ENCODE measurements at places on chromosomes 7 and 10.

GRCh38 chr7:94396037-94396431, 1.3 kb downstream of the COL1A2 start:
- peak; percentile 50 for DNase-seq

DNA sequence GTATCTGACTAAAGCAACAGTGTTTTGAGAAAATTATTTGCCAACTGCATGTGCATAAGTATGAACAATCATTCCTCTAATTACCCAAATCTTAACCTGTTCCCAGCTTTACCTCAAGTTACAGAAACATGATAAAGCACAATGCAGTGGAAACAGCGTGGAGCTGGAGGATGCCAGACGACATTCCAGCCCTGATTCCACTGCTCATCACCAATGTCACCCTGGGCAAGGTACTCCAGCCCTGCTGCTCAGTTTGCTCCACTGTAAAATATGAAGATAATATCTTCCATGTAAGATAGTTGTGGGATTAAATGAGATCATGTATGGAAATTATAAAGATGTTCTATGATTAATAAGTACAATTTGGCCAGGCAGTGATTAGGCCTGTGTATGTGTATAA, 50.4 kb upstream of the ODAD2 start:
- no peak for DNase-seq

DNA sequence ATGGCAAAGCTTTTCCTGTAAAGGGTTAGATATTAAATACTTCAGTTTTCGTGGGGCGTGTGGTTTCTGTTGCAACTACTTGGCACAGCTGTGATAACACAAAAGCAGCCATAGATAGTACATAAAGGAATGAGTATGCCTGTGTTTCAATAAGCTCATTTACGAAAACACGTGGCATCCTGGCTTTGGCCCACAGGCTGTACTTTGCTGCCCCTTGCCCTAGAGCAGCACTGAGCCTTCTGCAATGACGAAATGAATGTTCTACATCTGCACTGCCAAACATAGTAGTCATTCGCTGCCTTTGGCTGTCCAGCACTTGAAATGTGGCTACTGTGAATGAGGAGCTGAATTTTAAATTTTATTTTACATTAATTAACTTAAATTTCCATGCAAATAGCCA, 376.2 kb upstream of the TPK1 start:
- no peak for DNase-seq

DNA sequence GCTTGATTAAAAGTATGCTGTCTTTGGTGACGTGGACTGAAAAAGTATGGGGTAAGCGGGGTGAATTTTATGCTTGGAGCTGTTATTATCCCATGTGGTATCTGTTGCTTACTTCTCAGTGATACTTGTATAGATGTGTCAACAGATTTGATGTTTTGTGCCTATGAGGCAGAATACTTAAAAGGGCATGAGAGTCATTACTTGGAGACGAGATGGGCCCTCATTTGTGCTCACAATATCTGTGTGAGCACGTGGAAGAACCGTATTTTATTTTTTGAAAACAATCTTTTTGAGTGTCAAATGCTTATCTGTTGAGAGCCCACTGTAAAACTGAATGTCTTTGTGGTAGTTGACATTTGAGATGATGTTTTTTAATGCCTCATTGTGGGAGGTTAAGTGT, 281.9 kb downstream of the EXOC4 start:
- DNase-seq: no peak

DNA sequence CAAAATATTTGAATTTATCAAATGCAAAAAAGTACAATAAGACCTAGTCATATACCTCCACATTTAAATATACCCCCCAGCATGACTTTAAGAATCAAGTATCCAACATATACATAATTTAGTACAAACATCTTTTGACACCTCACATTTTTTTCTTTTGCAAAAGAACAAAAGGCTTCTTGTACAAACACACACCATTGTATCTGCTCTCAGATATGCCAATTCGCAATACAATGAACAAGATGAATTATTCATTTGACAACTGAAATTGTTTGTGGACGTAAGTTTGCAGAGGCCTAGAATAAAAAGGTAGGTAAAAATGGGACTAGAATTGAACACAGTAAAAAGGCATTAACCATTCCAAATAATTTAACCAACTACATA, 154.4 kb downstream of the CACNA2D1 start:
- DNase-seq: peak; percentile 86

- no peak for DNase-seq
Observed at GRCh38 chr10:107619139-107619538, 454.6 kb upstream of the SORCS1 start.

DNA sequence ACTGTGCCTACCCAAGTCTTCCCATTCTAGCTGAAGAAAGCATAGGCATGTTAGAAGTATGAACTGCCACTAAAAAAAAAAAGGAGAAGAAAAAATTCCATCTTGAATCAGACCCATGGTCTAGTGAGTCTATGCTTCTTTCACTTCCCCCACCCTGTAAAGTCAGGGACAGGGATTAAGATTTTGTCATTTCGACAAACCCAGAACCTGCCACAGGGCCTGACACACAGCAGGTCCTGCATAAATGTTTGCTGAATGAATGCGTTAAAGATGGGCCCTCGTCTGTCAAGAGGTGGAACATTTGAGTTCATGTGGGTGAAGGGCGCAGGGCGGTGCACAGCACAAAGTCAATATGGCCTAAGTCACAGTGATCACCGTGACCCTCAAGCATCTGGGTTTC, 4.9 kb downstream of the HIPK2 start:
- DNase-seq: no peak

DNA sequence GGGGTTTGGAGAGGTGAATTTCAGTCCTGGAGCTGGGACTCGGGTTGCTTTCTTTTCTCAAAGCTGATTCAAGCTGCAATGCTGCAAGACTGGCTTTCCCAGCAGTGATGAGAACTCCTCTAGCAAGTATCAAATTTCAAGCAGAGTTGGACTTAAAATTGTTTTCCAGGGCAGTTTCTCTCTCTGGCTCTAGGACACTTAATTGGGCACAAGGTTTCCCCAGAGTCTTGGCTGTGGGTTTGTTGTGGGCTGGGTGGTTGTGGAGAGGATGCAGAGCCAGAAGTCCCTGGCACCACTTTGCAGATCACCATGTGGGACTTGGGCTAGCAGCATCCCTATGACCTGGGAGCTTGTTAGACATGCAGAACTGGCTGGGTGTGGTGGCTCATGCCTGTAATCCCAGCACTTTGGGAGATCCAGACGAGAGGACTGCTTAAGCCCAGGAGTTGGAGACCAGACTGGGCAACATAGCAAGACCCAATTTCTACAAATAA, 16.8 kb downstream of the AKR1B15 start:
- no peak for DNase-seq

GRCh38 chr10:99888622-99889021, 106.2 kb downstream of the ABCC2 start:
- no peak for DNase-seq

GRCh38 chr10:76133597-76134255, 702.3 kb downstream of the LRMDA start:
- DNase-seq: no peak

DNA sequence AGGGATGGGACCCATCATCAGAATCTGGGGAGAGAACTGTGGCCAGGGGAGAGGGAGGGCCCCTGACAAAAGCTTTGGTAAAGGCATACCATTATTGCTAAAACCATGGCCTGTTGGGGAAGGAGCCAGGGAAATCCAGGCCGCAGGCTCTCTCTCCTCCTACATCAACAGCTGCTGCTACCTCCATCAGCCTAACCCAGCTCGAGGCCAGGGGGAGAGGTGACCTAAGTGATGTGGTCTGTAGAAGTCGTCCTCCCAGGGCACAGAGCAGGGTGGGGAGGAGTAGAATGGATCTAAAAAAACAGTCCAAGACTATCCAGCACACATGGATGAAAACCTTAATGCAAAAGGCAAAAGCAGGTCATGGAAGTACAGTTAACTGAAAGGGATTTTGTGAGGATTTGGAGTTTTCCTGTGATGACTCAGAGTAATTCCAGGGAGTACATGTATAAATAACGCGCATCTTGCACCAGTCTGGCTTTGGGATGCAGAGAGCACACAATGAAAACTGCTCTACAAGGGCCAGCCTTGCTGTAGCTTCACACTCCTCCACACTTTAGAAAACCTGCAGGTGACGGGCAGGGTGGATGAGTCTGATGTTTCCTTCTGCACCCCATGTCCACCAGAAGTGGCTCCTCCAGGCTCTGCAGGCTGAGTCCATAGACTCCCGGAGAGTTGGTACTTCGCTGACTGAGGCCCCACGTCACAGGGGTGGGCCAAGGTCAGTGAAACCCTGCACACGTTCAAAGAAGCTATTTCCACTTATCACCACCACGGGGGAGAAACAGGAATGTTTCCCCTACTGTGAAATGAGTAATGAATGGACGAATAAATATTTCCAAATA, 38.5 kb upstream of the MSMB start:
- no peak for DNase-seq

DNA sequence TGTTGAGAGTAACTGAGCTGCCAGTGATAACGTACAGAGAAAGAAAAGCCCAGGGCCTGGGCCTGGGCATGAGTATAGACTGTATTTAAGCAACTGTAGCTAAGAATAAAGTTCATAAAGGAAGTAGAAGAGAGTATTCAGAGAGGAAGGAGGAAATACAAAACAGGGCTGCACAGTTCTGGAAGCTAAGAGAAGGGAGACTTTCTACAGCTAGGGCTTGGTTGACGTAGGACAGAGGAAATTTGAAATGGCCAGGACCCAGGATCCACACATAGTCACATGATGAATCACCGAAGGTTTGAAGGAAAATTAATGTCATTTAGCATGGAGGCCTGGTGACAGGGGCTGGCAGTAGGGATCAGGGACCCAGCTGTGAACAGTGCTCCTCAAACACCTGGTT, 66.7 kb downstream of the ARL4A start:
- DNase-seq: no peak

DNA sequence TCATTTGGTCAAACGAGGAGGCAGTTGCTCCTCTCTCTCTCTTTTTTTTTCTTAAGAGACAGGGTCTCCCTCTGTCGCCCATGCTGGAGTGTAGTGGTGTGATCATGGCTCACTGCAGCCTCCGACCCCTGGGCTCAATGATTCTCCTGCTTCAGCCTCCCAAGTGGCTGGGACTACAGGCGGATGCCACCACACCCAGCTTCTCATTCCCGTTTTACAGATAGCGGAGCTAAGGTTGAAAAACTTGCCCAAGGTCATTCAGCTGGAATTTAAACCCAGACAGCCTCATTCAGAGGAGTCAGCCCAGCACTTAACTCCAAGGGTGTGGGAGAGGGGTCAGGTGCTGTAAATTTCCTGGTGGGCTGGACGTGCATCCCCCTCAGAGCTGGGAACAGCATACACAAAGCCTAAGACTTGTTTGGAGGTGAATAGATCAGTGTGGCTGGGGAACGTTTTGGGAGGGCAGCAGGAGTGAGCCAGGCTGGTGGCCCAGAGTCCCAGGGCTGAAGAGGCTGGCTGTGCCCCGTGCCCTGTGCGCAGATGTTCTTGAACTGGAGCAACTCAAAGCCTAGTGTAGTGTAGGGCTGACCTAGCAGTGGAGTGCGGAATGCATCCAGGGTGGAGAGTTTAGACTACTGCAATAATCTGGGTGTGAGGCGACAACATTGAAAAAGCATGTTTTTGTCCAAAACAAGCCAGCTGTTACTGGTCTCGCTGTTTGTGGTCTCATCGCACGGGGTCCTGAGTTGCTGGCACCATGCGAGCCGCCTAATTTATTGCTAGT, 2.3 kb downstream of the HTRA1 start:
- no peak for DNase-seq

GRCh38 chr7:121139427-121139826, 150.9 kb downstream of the CPED1 start:
- DNase-seq: no peak

GRCh38 chr10:104045151-104046089, 40.3 kb downstream of the COL17A1 start:
- peak; percentile 23 for DNase-seq

GRCh38 chr10:99329304-99329553, at the start of gene CNNM1:
TSS of gene CNNM1 (plus strand) at chr10:99329356. CDS start at chr10:99329388, 32 bp downstream.
- DNase-seq: no peak

DNA sequence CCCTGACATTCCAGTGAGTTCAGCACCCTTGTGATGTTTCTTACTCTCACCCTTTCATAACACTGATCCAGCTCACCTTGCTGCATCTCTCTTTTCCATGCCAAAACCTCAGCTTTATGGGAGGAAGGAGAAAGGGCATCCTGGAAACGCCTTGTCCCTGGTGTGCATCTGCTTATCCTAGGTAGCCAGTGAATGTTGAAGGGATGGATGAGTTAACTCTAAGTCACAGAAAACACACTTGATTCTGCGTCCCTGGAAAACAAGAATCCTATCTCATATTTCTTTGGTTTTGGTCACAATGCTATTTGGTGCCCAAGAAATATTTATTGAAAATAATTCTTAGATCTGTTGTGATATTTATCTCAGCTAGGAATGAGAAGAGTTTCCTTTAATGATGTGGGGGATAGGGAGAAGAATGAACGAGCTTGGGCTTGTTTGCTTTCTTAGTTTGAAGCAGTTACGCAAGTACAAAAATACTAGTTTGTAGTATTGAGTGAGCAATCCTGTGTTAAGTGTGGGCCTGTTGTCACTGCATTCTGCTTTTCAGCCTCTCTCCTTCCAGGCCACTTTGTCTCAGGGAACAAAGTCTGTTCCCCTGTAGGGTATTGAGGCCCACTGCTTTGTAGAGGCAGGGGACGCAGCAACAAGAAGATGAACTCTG, 126.5 kb downstream of the ARID5B start:
- DNase-seq: no peak

- DNase-seq: no peak
Observed at GRCh38 chr7:35726654-35727053, 31.7 kb upstream of the HERPUD2 start.

- no peak for DNase-seq
Observed at GRCh38 chr7:84218681-84219080, 24.1 kb upstream of the SEMA3A start.

- no peak for DNase-seq
Observed at GRCh38 chr7:91692800-91693199, 187.7 kb downstream of the MTERF1 start.

- no peak for DNase-seq
Observed at GRCh38 chr7:106045586-106045985, 66.5 kb downstream of the SYPL1 start.

GRCh38 chr10:128052696-128053095, 73.5 kb downstream of the MKI67 start:
- no peak for DNase-seq

GRCh38 chr7:40826411-40827221, 691.8 kb downstream of the SUGCT start:
- DNase-seq: no peak

DNA sequence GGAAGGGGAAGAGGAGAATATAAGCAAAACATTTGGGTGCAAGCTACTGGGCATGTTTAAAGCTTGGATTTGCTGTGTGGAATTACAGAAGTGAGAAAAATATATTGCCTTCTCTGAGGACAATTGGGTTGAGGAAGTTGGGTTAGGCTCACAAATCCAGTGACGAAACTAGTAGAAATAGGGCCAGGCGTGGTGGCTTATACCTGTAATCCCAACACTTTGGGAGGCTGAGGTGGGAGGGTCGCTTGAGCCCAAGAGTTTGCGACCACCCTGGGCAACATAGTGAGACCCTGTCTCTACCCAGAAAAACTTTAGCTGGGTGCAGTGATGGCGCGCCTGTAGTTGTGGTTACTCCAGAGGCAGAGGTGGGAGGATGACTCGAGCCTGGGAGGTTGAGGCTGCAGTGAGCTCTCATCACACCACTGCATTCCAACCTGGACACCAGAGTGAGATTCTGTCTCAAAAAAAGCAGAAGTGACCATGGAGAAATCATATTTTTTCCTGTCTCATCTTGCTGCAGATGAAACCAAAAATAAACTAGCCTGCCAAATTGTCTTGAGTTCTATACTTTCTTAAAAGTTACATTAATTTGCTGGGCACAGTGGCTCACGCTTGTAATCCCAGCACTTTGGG, 22.4 kb downstream of the NRBF2 start:
- DNase-seq: no peak
